Posterior cingulate gyrus (tissue), 11 donors: ENCODE measurements at places on chromosomes 7 and 10.
A peak's percentile ranks its signal among the peaks of the same experiment; 100 is the strongest.

GRCh38 chr7:20013536-20013935 lies 203.6 kb downstream of the MACC1 start:
- DNase-seq: no peak

- no peak for DNase-seq
Observed at GRCh38 chr7:70189776-70190175, 591.5 kb downstream of the AUTS2 start.

GRCh38 chr7:135994466-135995205 lies 17.5 kb upstream of the MTPN start:
- DNase-seq: no peak

DNA sequence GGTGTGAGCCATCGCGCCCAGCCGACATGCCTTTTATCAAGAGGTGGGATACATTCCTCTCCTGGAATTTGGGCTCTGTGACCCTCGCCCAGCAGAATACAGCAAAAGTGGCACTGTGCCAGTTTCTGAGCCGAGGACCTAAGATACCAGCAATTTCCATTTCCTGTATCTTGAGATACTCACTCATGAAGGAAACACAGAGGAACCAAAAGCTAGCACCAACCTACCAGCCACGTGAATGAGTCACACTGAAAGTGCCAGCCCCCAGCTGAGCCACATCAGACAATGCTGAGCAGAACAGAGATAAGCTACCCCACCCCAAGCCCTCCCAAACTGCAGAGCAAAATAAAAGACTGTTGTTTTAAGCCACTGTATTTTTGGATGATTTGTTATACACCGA lies 56.3 kb downstream of the CACUL1 start:
- DNase-seq: no peak

DNA sequence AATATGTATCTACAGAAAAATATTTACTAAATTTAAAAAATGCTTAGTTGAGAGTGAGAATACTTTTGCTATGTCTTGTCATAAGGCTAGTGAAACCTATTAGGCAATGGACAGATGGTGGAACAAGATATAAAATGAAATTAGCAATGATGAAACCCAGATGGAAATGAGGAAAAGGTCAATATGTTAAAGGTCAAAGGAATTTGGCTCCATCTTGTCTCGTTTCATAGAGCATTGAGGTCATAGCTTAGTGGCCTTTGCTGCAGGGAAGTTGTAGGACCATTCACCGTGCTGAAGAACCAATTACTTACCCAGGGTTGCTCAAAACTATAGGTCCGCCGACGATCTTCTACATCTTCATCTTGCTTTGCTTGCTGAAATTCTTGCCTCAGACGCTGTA lies 683.9 kb downstream of the PARD3 start:
- no peak for DNase-seq

GRCh38 chr10:99304862-99305229 lies 24.3 kb upstream of the CNNM1 start:
- DNase-seq: no peak

GRCh38 chr7:2018569-2019460 lies 213.9 kb downstream of the MAD1L1 start:
- no peak for DNase-seq

- no peak for DNase-seq
Observed at GRCh38 chr10:14592026-14592425, 182.7 kb downstream of the FAM107B start.

DNA sequence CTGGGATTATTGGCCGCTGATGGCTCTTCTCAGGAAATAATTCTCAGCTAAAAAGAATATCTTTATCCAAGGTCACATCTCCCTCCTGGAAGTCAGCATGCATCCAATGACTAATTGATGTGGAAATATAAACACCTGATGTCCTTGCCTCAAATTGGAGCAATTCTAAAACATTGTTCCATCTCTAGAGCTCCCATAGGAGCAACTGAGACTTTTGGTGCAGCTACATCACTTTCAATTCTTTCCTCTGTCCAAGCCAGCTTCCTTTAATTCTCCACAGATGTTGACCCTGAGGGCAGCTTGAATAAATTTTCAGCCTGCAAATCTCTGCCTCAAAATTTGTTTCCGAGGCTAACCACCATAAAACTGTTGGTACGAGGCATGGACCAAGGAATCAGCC lies 43.9 kb upstream of the KCND2 start:
- DNase-seq: no peak

DNA sequence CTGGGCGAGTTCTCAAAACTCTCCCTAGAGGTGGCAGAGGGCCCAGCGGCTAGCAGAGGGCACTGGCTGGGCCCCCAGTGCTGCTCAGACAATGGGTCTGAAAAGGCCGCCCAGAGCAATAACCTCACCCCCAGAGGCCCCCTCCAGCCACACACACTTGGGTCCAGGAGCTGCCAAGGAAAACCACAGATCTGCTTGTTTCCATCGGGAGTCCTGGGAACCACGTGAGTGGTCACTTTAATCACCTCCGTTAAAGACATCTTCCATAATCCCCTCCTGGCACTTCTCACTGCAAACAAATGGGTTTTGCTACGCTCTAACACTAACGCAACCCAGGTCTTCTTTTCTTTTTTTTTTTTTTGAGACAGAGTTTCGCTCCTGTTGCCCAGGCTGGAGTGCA lies 30.0 kb downstream of the NUDT1 start:
- DNase-seq: no peak

DNA sequence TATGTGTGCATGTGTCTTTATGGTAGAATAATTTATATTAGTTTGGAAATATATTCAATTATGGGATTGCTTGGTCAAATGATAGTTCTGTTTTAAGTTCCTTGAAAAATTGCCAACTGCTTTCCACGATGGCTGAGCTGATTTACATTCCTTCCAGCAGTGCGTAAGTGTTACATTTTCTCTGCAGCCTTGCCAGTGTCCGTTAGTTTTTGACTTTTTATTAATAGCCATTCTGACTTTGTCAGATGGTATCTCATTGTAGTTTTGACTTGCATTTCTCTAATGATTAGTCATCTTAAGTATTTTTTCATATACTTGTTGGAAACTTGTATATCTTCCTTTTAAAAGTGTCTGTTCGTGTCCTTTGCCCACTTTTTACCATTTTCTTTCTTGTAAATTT lies 434.2 kb upstream of the POT1 start:
- DNase-seq: no peak

GRCh38 chr10:124240839-124241291 lies 147.5 kb upstream of the CHST15 start:
- no peak for DNase-seq

- no peak for DNase-seq
Observed at GRCh38 chr7:133434246-133434865, 181.5 kb downstream of the EXOC4 start.

DNA sequence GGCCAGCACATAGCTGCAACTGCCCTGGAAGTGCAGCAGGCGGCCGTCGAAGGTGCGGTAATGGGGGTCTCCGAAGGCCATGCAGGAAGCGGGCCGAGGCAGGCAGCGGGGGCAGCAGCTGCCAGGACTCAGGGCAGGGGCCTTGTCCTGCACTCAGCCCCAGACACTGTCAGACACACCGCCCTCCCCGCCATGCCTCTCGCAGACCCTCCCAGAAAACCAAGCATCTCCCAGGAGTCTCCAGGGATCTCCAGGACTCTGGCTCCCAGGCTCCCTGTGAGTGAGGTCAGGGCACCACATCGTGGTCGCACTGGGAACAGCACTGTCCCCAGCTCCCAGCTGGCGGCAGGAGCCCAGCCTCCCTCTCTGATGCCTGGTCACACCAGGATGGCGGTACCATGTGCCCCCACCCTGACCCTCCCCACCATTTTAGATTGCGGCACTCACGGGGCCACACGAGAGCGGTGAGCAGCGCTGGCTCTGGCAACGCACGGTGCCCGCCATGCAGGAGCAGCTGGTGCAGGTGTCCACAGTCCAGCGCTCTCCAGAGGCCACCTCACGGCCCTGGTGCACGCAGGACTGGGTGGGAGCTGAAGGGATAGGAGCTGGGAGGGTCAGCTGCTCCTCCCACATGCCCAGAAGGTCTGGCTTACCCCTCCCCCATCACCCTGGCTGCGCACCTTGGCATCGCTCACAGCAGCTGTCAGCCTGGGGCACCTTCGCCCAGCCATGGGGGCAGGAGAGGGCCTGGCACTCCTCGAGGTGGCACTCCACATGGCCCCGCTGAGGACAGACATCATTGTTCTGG lies 17.5 kb downstream of the ATP6V1F start:
- DNase-seq: peak; percentile 81

GRCh38 chr7:51518646-51519045 lies 202.0 kb upstream of the COBL start:
- DNase-seq: no peak

GRCh38 chr7:53740971-53741370 lies 705.5 kb downstream of the POM121L12 start:
- DNase-seq: no peak

DNA sequence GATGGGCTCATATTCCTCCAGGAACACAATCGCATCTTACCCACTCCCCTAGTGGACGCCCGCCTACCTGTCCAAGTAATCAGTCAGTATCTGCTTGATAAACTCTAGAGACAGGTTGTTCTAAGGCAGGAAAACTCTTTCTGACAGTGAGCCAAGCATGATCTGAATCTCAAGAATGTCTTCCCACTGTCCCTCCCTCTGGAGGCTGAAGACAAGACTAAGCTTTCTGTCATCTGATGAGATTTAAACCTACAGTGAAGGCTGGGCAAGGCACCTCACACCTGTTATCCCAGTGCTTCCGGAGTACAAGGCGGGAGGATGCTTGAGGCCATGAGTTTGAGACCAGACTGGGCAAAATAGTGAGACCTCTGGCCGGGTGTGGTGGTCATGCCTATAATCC lies 586.6 kb downstream of the GALNT17 start:
- no peak for DNase-seq

DNA sequence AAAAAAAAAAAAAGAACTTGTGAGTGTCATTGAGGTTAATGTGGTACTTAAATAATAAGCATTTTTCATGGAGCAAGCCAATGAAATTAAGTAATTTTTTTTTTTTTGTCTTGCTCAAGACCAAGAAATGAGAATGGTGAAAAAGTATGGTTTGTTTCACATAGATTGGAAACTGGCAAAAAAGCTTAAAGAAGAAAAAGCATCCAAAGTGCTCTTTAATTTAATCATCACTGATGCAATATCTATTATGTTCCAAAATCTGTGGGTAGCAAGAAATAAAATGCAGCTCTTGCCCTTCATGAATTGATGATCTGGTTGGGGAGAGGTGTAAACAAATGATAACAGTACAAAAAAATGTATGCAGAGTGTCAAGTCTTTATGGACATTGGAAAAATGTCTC lies 980.6 kb downstream of the REEP3 start:
- no peak for DNase-seq

GRCh38 chr7:45892407-45893035 lies 4.2 kb downstream of the IGFBP1 start:
- DNase-seq: no peak

- DNase-seq: no peak
Observed at GRCh38 chr7:141024668-141025067, 9.9 kb upstream of the MRPS33 start.

- DNase-seq: no peak
Observed at GRCh38 chr7:79398138-79398749, 55.2 kb downstream of the MAGI2 start.

GRCh38 chr10:3248526-3249306 lies 76.1 kb upstream of the PITRM1 start:
- DNase-seq: no peak

GRCh38 chr7:112550468-112551060 lies 69.8 kb downstream of the LSMEM1 start:
- no peak for DNase-seq

- no peak for DNase-seq
Observed at GRCh38 chr10:48800007-48800675, 115.5 kb downstream of the WDFY4 start.

GRCh38 chr10:97570146-97570788 lies 2.3 kb upstream of the ANKRD2 start:
- no peak for DNase-seq

DNA sequence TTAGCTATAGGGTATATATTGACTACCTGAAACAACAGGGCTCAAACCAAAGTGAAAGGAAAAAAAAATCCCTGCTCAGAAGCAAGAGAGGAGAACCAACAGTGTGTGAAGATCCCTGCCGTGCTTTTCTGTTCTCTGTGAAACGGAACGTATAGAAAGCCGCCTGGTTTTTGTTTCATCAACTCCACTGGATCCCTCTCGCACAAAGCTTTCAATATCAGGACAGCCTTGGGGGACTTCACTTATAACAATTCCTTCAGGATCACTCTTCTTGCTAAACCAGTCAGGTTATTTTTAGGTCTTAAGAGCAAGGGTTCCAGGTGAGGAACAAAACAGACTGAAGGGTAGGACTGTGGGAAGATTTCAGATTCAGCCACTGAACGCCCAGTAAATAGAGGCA lies 151.1 kb upstream of the CACNA2D1 start:
- DNase-seq: no peak

DNA sequence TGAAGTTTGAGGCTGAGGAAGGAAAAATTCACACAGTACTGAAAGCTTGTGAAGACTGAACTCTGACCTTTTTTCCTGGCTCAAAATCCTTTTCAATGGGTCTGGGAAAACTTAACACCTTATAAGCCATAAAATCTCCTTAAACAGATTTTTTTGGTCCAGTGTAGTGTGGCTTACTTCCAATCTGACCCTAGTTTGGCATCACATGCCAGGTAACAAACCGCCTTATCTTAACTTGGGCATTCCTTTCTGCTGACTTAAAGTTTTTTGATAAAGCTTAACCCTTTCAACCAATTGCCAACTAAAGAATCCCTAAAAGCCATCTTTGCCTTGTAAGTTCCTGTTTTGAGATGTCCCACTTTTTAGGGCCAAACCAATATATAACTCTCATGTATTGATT lies 13.2 kb upstream of the ITPRID1 start:
- no peak for DNase-seq

- peak; percentile 67 for DNase-seq
Observed at GRCh38 chr7:31744294-31744874, 57.4 kb downstream of the PPP1R17 start.

DNA sequence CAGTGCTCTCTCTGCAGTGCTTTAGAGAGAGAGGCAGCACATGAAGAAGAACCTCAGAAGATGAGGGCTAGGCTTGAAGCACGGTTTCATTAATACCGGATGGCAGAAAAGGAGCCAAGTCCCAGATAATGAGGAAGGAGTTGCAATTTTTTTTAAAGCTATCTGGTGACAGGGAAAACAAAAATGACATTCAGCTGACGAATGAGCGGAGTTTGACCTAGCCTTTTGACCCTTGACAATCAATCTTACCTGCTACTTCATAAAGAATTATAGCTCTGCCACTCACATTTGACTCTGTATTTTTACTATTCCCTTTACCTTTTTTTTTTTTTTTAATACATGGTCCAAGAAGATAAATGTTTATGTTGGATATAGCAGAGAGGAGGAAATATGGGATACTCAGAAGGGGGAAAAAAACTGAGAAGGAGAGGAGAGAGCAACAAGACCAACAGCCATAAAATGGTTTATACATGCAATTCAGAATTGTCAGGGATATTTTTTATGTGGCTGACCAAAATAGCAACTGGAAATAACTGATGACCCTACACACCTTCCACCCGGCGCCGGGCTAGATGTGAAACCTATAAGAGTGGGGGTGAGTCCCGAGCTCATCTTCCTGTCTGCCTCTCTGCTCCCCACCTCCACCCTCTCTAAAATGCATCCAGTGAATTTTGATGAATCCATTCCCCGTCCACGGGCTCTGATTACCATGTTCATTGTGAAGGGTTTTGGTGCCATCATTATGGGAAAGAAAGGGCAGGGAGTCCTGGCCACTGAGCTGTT lies 274.4 kb upstream of the YAE1 start:
- DNase-seq: no peak

- no peak for DNase-seq
Observed at GRCh38 chr10:5583525-5584175, 58.9 kb downstream of the CALML3 start.

- no peak for DNase-seq
Observed at GRCh38 chr10:86758189-86759072, 2.0 kb downstream of the BMPR1A start.
